Spinal cord (tissue), 10 donors: ENCODE measurements at places on chromosomes 3 and 15.
A peak's percentile ranks its signal among the peaks of the same experiment; 100 is the strongest.

DNA sequence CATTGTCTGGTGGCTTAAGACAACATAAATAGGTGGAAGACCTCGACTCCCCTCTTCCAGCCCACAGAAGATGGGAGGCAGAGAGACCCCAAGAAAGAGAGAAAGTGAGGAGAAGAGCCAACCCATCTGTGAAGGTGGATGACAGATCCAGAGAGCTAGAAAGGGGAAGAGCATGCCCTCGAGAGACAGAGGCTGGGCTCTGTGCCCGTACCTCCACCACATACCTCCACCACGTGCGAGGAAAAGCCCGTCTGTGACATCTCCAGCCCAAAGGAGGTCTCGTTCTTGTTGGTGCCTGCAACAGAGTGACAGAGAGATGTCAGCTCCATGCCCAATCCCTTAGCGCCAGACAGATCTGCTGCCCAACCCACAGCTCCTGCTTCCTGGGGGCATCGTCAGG is 71.1 kb downstream of the FEM1B start:
- DNase-seq: no peak

- DNase-seq: no peak
Observed at GRCh38 chr15:100121285-100121684, 220.5 kb downstream of the ADAMTS17 start.

DNA sequence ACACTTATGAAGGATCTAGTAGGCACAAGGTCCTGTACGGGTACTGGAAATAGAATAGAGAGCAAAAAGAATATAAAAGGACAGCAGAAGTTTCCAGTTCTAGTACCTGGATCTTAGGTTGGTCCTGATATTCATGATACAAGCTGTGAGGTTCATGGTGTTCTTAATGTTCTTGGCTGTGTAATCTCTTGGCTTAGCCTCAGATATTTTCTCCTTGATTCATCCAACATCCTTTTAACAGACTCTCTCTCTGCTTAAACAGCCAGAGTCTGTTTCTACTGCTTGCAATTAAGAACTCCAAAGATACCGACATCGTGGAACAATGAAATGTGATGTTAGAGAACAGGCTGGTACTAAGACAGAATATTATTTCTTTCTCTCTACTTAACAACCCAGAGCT is 49.9 kb downstream of the CNTN3 start:
- no peak for DNase-seq

- no peak for DNase-seq
Observed at GRCh38 chr3:127175272-127175671, 17.7 kb upstream of the PRR23E start.

GRCh38 chr3:170689296-170689829 is 103.5 kb upstream of the SLC7A14 start:
- DNase-seq: no peak

DNA sequence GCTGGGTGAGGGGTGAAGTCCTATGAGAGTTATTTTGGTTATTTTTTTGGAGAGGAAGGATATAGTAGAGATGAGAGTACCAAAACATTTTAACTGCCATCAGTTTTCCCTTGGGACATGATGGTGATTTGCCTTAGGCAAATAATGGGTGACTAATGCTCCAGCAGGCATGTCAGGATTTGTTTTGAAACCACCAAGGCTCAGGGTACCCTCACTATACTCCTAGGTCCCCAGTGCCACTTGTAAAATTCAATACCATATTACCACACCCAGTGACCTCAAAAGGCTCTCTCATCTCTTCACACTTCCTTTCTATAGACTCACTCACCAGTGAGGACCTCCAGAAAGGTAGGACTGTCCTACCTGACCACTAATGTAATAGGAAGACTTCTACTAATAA is 83.6 kb downstream of the WDR72 start:
- DNase-seq: no peak

DNA sequence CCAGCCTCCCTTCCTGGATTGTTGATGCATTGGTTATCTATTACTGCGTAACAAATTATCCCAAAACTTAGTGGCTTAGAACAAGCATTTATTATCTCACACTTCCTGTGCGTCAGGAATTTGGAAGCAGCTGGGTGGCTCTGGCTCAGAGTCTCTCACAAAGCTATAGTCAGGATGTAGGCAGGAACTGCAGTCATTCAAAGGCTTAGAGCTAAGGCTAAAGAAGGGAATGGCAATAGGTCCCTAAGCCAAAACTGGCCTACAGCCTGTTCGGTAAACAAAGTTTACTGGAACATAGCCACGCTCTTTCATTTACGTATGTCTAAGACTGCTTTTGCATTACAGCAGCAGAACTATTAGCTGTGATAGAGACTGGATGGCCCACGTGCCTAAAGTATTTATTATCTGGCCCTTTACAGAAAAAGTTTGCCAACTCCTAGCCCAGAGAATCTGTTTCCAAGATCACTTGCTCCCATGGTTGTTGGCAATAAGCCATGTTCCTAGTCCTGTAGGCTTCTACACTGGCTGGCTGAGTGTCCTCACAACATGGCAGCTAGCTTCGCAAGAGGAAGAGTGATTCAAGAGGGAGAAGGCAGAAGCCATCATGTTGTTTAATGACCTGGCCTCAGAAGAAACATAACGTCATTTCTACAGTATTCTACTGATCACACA is 132.4 kb downstream of the SNRK start:
- no peak for DNase-seq

DNA sequence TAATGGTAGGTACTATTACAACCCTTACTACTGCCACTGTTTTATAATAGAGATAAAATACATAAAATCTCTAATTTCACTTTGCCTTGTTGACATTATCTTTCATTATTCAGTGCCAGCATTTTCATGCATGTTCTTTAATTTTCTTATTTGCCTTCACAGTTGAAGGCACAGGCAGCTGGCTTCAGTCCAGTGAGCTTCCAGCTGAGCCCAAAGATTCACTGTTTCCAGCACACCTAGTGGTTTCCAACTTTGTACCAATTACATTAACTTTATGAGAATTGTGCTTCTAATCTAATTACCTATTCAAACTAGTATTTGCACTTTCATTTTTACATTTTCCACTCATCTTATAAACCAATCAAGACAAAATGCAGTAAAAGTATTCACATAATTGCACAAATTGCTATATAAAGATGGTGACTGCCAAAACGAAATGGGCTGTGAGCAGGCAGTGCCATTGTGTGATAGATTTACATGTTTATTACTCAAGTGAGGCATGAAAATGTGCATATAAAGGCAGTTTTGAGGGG is 228.3 kb downstream of the MFSD1 start:
- DNase-seq: no peak

DNA sequence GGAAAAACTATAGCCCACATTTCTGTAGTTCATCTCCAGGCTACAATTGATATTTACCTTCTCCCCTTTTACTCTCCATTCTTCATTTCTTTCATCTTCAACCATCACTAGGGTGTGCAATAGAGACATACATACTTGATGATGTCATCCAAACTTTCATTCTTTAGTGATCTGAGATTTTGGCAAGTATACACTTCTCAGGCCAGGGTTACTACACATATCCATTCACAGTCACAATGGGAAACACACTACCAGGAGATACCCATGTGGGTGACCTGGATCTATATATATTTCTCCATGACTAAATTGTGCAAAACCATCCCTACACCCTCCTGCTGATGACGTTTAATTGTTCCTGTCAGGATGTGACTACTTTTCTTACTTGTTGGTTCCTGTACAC is 769.5 kb upstream of the DPPA4 start:
- DNase-seq: no peak

DNA sequence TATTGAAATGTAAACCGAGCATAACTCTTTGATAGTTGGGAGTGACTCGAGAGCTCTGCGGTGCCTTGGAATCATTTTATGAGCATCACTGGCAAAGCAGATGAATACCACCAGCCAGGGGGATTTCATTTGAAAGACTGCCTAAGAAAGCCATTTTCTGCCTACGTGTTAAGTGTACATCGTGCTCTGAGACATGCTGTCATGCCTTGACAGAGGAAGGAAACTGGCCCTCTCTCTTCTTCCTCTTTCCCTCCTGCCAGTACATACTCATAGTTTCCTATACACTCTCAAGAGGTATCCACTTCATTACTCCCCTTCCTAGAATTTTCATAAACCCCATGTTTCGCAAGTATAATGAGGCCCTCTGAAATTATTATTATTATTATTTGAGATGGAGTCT is 8.8 kb downstream of the BCL2A1 start:
- DNase-seq: no peak

DNA sequence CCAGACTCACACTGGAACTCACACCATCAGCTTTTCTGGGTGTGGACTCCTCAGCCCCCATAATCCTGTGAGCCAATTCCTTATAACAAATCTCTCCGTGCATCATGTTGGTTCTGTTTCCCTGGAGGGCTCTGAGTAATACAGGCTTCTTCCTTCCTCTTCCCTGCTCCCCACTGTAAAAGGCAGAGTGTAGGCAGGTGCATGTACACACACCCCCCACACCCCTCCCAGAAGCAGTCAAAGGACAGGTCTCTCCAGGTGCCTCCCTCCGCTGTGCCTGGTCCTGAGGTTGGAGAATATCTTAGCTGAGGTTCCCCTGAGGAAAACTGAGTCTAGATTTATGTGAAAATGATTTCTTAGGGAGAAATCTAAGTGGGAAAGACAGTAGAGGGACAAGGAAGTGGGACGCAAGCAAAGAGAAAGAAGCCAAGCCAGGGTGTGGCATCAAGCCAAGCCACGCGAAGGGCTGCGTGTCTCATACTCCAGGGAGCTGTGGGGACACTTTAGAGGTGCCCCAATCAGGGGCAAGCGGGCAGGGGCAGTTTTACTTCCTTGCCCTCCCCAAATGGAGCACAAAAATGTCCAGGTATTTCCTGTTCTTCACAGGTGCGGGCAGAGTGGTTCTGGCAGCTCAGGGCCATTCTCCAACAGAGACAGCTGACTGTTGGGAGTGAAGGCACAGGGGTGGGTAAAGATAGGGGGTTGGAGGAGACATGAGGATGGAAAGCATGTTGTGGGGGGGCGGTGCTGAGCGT is 86.6 kb downstream of the HMG20A start:
- DNase-seq: peak; percentile 60

DNA sequence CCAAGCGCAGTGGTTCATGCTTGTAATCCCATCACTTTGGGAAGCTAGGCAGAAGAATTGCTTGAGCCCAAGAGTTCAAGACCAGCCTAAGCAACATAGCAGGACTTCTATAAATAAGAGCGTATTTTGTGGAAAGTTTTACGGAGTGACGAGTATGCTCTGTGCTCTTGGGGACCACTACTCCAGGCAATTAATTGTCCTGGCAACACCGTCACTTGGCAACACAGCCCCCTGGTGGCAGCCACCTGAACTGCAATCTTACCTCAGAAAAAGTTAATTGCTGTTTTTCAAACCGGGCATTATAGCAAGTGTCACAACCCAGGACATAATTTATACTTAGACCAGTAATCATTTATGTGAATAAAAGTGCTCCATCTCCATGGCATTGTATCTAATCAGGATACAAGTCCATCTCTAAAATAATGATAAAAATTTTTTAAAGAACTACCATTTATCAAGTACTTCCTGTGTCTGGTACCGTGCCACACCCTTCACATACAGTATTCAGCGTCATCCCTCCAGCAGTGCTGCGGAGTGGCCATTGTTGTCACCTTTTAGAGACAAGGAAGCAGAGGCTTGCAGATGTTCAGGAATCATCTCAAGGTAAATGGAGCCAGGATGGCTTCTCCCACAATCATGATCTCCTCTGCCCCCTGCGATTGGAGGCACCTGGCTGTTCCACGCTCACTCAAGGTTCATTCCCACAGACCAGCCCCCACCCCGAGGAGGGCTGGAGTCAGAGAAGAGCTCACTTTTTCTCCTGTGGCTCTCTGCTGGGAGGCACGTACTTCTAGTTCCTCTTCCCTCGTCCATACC is 34.5 kb downstream of the PLA2G4D start:
- no peak for DNase-seq

DNA sequence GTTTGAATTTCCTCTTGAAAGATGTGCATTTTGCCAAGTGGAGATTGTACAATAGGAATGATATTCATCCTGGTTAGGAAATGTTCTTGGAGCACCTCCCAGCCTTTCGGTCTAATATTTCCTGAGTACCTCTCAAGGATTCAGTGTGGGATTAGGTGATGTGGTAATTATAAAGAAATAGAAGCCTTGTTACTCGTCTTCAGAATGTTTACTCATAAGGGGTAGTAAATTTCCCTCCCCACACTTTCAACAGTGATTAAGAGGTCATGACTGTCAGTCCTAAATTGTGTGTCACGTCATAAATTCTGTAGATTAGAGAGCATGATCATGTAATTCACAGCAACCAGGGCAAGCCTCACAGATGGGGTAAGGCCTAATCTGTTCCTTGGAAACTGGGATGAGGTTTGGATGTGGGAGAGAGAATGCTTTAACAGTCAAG is 633.1 kb upstream of the TBL1XR1 start:
- DNase-seq: no peak

DNA sequence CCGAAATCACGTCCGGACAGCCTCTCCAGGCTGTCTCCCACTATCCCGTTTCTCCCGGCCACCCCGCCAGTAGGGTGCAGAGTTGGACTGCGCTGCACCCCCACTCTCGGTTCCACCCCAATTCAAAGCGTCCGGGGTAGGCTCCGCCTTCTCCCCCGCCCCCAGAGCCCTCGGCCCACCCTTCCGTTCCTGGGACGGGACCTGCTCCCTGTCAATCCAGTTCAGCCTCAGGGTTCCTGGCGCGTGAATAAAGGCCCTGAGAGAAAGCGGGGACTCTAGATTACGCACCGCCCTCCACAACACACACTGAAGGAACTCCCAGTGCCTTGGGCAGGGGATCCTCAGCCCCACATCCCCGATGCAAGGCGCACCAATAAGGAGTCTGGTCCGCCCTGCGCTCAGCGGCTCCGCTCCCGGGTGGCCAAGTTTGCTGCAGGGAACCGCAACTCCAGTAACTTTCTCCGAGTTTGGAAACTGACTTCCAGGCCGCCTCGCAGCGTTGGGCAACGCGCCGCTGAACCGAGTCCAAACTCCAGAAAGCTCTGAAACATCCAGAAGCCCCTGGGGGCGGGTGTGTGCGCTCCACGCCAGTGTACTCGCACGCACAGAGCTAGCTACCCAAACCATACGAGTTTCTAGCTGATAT is 1.9 kb downstream of the ADAMTS9 start:
- DNase-seq: peak; percentile 81

DNA sequence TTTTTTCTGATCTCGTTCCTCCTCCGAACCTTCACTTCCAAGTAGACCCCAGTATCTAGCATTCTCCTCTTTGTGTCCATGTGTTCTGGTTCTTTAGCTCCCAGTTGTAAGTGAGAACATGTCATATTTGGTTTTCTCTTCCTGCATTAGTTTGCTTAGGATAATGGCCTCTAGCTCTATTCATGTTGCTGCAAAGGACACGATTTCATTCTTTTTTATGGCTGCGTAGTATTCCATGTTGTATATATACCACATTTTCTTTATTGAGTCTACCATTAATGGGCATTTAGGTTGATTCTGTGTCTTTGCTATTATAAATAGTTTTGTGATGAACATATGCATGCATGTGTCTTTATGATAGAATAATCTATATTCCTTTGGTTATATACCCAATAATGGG is 30.2 kb upstream of the MME start:
- DNase-seq: no peak

GRCh38 chr3:121809249-121809648 is 25.6 kb downstream of the IQCB1 start:
- no peak for DNase-seq
